C1 segment of cervical spinal cord (tissue), 14 donors: ENCODE measurements at places on chromosomes 11 and 22.

DNA sequence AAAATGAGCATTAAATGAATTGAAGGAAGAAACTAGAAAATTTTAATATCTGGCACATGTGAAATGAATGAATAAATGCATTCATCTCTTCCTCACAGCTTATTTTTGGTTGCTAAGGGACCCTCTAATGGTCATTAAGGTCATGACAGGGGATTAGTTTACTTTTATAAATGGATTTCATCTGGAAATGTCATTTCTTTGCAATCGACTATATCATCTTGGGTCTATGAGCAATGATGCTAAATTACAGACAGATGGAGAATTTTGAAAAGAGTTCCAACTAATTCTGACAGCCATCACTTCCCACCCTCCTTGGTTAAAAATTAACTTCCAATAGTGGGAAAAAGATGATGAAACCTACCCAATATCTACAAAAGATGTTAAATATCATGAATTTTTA, 98.0 kb downstream of the KIF18A start:
- DNase-seq = no peak

DNA sequence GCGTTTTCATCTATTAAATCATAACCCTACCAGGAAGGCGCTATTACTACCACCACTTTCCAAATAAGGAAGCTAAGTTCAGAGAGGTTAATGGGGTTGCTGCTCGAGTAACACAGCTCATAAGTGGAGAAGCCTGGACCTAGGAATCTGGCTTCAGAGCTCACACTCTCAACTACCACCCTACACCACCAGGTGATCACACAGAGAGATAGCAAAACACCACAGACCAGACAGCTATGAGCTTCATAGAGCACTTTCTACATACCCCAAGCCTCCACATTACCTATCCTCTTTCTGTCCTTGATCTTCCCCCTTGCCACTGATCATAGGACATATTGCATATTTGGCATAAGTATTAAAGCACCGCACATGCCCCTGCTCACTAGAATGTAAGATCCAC, 65.4 kb downstream of the TIMP3 start:
- DNase-seq = no peak

DNA sequence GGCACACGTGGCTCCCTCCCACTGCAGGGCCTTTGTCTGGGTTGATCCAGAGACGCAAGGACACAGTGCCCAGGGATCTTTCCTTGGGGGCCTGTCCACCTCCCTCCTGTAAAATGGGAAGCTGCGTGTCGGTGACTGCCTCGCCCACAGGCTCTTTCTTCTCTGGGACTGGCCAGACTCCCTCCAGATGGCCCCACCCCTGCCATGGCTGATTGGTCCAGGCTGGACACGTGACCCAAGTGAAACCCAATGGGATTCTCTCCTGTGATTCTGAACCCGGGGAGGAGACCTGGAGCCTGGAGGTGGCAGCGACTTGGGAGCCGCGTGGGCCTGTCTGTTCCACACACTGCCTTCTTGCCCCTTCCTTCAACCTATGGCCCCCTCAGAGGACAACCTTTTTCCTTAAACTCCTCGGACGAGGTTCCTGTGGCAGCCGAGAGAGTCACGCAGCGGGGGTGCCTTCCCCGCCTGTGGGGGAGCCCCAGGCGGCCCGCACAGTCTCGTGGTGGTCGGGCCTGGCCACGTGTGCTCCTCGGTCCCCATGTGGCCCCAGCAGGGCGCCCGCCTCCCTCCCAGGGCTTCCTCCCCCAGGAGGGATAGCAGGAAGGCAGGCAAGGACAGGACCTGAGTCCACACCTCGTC, 12.4 kb upstream of the MPPED1 start:
- no peak for DNase-seq

DNA sequence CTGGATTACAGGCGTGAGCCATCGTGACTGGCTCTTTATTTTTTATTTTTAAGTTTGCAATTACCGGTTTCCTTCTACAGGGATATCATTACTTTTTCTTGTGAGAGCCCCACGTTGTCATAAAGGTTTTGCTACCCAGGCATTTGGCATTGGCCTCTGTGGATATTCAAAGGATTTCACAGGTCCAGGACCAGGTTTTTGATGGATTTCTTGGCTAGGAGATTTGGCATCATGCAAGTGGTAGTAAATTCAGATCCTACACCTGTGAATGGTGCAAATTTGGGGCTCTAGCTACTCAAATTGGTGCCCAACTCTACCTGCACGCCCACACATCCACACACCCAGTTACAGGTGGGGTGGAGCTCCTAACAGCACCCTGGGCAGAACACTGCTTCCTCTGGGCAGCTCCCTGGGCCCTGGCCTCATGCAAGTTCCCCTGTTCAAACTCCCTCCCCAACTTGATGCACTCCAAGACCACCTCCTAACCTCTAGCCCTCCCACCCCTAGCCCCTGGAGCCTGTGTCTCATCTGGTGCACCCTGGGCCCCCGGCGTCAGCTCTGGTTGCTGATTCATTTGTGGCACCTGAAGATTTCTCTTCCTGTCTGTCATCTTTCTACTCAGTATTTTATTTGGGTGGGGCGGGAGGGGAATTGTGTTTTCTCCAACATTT, 9.3 kb upstream of the MRGPRD start:
- DNase-seq = no peak

GRCh38 chr11:44229098-44229497, 80.8 kb downstream of the ALX4 start:
- DNase-seq = no peak

GRCh38 chr22:30048681-30049080, 31.6 kb upstream of the HORMAD2 start:
- DNase-seq = no peak

DNA sequence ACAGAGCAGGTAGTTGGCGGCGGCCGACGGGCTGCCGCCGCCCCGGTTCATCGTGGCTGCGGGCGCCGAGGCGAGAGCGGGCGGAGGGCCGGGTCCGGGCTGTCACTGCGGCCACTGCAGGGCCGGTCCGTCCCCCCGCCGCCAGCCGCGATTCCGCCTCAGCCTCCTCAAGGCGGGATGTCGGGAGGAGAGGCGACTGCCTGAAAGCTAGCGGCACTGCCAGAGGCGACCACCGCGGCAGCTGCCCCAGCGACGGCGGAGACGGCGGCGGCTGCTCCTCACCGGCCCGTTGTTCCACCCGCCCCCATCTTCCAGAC, 234 bp downstream of the SESN3 start:
- no peak for DNase-seq

- DNase-seq = peak; percentile 70
Measured at GRCh38 chr11:64359712-64360445, 917 bp downstream of the RPS6KA4 start.

DNA sequence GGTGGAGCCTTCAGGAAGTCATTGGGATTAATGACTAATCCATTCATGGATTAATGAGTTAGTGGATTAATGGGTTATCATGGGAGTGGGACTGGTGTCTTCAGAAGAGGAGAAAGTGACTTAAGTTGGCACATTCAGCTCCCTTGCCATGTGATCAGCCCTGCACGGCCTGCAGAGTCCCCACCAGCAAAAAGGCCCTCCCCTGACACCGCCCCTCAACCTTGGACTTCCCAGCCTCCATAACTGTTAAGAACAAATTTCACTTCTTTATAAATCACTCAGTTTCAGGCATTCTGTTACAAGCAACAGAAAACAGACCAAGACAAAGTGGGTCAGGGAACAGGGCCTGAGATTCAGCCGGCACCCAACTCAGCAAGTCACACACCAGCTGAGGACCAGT, 85.3 kb downstream of the MICAL3 start:
- no peak for DNase-seq

DNA sequence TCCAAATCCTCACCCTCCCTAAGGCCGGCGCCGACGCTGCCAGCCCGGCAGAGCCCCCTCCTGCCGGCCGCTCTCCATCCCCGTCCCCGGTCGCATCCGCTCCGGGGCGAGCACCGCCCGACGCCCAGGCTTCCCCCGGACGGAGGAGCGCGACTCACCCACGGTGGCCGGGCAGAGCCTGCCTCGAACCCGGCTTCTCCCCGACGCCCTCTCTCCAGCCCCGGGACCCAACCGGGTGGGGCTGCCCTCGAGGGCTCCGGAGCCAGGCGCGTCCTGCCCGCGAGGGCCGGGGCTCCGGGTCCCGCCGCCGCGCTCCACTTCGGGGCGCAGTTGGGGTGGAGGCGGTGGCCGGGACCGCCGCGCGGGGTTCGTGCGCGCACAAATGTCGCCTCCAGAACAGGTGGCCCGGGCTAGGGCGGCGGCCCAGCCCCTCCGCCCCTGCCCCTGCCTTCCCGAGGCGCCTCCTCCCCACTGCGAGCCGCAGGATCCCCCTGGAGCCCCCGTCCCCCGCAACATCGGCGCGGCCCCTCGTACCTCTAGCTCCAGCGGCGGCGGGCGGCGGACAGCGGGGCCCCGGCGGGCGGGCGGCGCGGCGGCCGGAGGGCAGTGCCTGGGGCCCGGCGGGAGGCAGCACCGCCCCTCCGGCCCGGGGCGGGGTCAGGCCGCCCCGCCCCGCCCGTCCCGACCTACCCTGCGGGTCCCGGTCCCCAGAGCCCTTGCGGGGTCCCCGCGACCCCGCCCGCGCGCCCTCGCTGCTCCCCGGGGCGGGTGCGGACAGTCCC, at the start of gene A4GALT:
Gene A4GALT (minus strand): TSS at position 608 of the 782 bp plus-strand sequence. CDS start 26,919 bp downstream, outside the sequence.
- DNase-seq = no peak

DNA sequence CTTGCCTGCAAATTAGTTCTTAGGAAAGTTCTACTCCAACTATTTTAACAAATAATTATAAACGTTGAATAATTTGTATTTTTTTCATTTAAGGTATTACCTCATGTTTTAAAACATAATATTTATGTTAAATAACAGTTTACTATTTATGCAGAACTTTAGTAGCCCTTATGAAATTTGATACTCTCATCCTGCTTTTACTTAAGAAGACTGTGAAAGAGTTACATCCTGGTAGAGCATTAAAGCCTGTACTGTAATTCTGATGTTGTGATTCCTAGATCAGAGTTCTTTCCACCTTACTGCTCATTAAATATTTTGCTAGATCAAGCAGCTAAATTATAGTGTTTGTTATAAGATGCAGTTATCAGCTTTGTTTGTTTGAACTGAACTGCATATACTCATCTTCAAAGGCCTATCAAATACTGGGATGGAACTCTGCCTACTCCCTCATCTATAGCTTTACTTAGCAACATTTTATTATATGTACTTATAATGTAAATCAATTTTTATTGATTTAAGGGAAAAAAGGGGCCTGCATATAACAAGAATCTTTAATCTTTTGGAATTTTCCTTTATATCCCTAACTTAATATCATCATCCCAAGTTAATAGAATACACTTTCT, 304.2 kb downstream of the DYNC2H1 start:
- no peak for DNase-seq

DNA sequence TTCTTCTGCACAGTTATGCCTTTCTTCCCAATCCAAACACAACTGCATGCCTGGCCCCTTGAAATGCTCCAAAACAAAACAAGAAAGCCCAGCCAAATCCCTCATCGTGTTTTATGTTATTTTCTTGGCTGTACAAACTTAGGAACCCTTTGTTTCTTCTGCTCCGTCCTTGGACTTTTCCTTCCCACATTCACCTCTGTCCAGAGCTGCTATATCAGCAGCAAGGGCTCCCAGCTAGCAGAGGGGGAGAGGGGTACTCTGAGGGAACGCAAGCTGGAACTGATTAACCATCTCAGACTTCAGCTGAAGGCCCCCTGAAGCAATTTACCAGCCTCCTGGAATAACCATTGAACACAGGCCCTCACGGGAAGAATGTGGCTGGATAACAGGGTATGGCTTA, 214.7 kb downstream of the TENM4 start:
- no peak for DNase-seq

DNA sequence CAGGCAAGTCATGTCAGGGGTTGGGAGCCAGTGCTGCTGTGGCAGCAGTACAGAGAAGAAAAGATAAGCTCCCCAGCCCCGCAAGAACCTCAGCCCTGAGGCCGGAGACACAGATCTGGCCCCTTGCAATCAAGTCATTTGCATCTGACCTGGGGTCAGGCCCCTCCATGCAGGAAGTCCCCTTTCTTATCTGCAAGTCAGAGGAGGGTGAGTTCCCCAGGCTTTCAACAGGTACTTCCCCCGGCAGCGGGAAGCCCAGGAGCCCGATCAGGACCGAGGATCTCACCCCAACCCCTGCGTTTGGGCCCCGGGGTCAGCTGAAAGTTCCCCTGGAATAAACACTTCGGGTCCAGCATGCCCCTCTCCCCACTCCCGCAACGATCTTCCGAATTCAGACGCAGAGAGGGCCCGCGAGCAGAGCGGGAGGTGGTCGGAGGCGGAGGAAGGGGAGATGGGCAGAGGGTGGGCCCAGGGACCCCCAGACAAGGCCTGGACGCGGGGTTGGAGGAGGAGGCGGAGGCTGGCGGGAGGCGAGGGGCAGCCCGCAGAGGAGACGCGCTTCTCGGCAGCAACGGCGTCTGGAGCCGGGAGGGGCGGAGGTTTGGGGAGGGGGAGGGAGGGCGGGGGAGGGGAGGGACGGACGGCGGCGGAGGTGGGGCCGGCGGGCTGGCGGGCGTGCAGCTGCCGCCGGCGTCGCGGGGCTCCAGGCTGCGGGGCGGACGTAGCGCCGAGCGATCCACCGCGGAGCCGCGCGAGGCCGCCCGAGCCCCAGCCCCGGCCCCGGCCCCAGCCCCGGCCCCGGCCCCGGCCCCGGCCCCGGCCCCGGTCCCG, at the start of gene TSPAN18:
Gene TSPAN18 (plus strand): TSS at position 680 of the 831 bp plus-strand sequence. CDS start 179,455 bp downstream, outside the sequence.
- no peak for DNase-seq

DNA sequence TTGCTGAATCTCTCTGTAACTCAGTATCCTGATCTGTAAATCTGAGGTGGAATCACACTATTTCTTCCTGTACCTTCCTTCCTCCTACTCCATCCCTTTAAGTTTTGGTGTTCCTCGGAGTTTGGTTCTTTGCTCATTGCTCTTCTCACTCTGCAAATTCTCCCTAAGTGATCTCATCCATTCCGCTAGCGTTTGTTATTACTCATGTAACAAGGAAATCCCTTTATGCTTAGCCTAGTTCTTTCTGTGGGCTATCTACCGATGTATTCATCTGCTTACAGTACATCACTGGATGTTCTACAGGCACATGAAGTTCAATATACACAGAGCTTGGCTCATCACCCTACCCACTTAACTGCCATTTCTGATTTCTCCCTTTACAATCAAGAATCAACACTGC, 1.6 kb upstream of the CEP295 start:
- no peak for DNase-seq

- no peak for DNase-seq
Measured at GRCh38 chr11:57155400-57155799, 26.4 kb upstream of the LRRC55 start.
